NCI-H1694 treated with DMSO at 0.1 percent for 48 hours (cell line): ENCODE measurements at places on chromosomes 7 and 10.

- DNase-seq = no peak
These were observed 2.5 kb downstream of the SCRN1 start for GRCh38 chr7:29987083-29987482.

GRCh38 chr7:133036289-133036688 lies 45.6 kb downstream of the CHCHD3 start:
- no peak for DNase-seq

GRCh38 chr7:128399991-128400390 lies 9.8 kb downstream of the IMPDH1 start:
- DNase-seq = no peak

- no peak for DNase-seq
These were observed 664.0 kb downstream of the XPNPEP1 start for GRCh38 chr10:109259293-109259692.

GRCh38 chr7:45890902-45891461 lies 2.7 kb downstream of the IGFBP1 start:
- DNase-seq = no peak

GRCh38 chr10:37906382-37906781 lies 49.0 kb upstream of the ZNF248 start:
- no peak for DNase-seq

DNA sequence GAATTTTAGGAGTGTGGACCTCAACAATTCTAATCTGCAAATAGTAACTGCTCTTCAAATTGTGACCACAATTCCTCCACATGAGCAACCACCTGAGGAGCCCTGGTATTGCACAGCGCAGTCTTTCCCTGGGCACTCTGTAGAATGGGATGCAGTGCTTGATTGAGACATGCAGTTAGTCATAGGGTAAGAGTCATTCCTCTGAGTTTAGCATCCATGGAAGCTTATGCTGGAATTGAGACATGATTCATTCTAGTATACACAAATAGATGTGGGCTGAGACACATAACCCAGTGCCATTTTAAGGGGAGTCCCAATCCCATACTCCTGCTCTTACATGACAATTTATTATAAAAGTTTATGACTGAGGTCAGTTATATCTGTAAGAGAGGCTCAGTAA lies 582.3 kb upstream of the CNTNAP2 start:
- no peak for DNase-seq

GRCh38 chr10:77555591-77556212 lies 81.9 kb downstream of the KCNMA1 start:
- DNase-seq = no peak

GRCh38 chr7:42475082-42475481 lies 238.1 kb upstream of the GLI3 start:
- no peak for DNase-seq

- DNase-seq = no peak
These were observed 66.5 kb downstream of the RAB11FIP2 start for GRCh38 chr10:117980216-117980615.

- DNase-seq = no peak
These were observed 96.9 kb downstream of the HIPK2 start for GRCh38 chr7:139680676-139681462.

DNA sequence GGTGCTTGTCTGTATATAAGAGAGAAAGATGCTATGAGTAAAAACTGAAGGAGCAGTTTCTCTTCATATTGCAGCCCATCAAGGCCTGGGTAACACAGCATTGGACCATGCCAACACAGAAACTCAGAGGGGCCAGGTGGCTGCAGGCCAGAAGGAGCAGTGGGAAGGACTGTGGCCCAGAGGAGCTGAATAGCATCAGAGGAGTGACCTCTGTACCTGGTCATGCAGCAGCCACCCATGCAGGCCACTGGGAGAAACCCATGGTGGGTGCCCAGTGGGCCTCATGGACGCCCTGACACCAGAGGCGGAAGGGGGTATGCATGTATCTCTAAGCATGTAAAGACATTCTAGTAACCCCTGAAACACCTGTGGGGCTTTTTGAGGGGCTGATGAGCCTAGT lies 75.9 kb upstream of the YAE1 start:
- no peak for DNase-seq

DNA sequence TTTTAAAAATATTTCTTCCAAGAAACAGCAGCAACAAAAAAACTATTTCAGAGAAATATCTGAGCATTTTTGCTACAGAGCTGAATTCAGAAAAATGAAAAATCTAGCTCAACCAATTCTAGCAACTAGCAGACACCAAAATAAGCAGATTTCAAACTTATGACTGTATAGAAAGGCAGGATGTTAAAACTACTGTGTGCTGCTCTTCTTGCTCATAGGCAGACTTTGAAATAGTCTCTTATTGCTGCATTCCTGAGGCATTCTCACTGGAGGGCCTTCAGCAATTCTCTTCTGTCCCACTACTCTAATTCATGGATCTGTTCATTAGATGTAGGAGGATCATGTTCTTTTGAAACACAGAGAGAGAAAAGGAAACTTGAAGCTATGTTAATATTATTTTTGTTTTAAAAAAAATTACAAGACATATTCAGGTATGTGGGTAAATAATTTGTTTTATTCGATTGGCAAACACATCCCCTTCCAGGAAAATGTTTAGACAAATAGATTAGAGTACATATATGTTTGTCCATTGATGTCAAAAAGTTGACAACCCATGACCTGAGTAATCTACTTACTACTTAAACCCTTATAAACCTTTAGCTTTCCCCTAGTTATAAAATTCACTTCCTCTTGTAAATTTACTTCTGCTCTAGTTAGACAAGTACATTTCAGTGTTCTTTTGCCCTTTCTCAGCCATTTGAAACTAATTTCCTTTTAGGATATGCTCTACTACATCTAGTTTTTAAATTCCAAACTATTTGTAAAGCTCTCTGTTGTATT lies 428.2 kb upstream of the POT1 start:
- no peak for DNase-seq

GRCh38 chr10:77741746-77742145 lies 104.1 kb upstream of the KCNMA1 start:
- no peak for DNase-seq

- DNase-seq = no peak
These were observed 56.0 kb upstream of the TNKS2 start for GRCh38 chr10:91742229-91742628.

- DNase-seq = no peak
These were observed 9.6 kb downstream of the CAPZA2 start for GRCh38 chr7:116872026-116872425.

DNA sequence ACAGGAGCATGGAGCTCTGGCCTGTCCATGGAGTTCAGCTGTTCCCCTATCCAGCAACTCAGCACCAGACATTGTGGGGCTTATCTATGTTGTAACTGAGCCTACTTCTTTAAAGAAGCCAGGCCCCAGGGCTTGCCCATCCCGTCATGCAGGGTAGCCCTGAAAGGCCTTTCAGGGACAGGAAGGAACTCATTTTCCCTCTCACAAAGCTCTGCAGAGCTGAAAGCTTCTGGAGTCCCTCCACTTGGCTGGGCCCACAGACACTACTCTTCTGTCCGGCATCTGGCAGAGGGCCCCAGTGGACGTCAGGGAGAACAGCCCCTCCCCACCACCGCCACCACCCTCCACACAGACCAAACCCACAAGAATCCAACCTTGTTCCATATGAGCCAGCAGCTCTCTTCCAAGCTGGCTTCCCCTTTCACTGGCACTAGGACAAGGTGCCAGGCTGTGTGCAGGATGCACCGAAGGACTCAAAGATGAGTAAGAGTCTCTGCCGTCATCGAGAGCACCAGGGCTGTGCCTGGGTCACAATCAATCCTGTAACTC lies 33.1 kb downstream of the DENND2A start:
- DNase-seq = no peak

GRCh38 chr10:51892965-51893658 lies 193.7 kb upstream of the CSTF2T start:
- no peak for DNase-seq

DNA sequence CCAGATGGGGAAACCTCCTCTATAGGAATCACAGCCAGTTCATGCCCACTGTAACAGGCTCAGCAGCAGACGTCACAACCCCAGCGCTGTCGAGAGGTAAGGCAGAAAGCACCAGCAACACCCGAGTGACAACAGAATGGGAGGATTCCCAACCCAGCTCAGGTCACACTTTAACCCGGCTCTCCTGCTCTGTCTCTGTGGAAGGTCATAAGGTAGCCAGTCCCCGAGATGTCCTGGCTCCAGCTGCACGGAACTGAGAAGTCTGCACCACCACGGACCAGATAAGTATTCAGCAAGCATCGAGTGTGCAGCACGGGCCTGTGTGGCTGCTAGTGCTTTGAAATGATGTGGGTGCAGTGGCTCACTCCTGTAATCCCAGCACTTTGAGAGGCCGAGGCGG lies 236.7 kb upstream of the TCERG1L start:
- no peak for DNase-seq

GRCh38 chr10:17861760-17862159 lies 52.6 kb downstream of the MRC1 start:
- DNase-seq = no peak

DNA sequence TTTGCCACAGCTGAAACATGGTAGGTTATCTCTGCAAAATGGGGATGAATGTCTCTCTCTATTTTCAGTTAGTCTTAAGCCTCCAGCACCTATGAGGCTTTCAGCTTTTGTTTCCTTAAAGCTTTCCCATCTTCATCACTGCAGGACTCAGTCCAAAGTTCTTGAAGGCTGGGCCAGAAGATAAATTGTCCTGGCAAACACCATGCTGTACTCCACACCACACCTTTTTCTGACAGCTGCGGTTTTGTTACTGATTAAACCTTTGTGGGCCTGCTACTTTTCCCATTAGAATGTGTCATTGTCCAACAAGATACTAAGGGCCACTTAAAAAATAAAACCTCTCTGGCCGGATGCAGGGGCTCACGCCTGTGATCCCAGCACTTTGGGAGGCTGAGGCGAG lies 87.2 kb upstream of the A1CF start:
- no peak for DNase-seq

- DNase-seq = peak; percentile 27
These were observed 84.2 kb downstream of the CACNA2D1 start for GRCh38 chr7:82359426-82359825.

GRCh38 chr10:31804352-31804810 lies 124.2 kb downstream of the ARHGAP12 start:
- no peak for DNase-seq

DNA sequence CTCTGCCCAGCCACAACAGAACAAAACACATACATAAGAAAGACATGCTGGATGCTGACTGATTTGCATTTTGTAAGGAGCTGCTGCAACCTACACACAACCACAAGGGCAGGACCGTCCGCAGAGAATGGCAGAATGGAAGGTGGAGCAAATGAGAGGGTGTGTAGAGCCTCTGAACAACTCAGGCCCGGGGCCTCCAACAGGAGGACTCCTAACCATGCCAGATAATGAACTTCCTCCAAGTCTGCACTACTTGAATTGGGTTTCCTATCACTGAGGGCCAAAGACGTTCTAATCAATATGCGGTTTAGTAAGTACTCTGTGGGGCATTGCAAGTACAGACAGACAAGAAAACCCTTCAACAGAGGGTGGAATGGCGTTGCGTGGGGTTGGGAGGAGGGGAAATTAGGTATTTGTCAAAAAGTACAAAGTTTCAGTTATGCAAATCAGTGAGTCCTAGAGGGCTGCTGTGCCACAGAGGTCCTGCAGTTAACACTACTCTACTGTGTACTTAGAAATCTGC lies 14.6 kb downstream of the VOPP1 start:
- no peak for DNase-seq

DNA sequence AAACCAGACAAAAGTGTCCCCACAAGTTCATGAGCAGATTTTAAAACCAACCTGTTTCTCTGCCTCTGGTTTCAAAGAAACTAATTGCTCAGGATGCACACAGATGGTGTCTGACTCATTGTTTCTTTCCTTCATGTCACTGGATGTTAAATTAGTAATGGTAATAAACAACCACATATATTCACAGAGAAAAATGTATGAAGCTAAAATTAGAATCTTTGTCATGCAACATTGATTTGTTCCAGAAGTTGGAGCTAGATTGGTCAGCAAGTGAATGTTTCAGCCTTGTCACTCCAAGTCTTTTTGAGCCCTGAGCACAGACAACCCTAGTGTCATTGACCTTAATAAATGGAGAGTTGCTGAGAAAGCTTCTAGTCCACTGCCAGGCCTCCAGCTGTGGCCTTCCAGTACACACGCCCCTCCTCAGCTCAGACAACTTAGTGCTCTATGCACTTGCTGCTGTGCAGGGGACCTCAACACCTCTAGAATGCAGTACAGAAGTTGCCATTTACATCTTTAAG lies 175.9 kb downstream of the CCDC71L start:
- DNase-seq = peak; percentile 27

DNA sequence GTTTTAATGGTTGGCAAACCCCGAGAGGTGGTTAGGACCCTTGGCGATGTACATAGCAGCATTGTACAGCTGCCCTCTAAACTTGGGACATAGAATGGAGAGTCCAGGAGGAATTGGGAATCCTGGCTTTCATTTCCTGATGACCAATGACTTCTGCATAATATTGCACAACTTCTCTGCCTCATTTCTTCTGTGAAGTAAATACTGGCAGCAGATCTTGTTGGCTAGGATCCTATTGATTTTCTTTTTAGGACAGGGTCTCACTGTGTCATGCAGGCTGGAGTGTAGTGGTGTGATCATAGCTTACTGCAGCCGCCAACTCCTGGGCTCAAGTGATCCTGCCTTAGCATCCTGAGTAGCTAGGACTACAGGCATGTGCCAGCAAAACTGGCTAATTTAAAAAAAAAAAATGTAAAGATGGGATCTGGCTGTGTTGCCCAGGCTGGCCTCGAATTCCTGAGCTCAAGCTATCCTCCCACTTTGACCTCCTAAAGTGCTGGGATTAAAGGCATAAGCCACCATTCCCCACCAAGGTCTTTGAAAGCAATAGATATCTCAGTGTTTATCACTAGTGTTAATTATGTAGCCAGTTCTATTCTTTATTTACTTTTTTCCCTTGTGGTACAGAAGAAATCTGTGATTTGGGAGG lies 58.1 kb downstream of the PODXL start:
- no peak for DNase-seq

DNA sequence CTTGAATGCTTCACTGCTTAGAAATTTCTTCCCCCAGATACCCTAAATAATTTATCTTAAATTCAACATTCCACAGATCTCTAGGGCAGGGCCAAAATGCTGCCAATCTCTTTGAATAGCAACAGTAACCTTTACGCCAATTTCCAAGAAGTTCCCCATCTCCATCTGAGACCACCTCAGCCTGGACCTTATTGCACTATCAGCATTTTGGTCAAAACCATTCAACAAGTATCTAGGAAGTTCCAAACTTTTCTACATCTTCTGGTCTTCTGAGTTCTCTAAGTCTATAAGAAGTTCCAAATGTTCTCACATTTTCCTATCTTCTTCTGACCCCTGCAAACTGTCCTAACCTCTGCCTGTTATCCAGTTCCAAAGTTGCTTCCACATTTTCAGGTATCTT lies 1306.9 kb upstream of the SORCS1 start:
- no peak for DNase-seq

DNA sequence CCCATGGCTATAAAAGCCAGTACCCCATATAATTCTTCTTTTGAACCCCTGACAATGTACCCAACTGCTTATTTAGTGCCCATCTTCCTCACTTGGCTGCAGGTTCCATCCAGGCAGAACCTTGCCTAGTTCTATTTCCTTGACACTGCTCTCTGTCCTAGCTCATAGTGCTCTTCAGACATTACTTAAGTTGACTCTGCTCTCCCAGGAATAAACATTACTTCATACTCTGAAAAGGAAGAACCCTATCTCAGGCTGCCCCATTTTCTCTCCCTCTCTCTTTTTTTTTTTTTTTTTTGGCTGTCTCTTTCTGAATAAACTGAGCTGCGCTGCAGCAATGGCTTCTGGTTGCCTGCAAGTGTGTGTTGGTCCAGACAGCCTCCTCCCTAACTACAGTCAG lies 21.0 kb downstream of the ACTA2 start:
- no peak for DNase-seq
